SHP77 (cell line): ENCODE measurements at places on chromosomes 7 and 10.

GRCh38 chr7:18572885-18573284 is 77.3 kb downstream of the HDAC9 start:
- no peak for DNase-seq

DNA sequence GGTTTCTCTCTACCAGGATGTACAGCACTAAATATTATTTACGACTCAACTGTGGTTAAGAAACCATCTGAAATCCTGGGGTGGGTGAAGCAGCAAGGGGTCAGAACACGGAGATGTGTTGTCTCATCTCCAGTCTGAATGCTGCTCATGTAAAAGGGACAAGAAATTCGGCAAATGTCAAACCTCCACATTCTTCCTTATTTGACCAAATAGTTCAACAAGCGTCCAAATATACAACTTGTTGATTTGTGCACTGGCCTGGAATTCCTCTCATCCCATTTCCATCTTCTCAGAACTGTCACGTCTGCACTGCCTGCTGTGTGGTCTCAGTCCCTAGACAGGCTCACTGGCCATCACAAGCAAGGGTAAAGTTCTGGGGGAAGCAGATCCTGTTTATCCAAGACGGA is 520.0 kb downstream of the PARD3 start:
- no peak for DNase-seq

- DNase-seq = no peak
Observed at GRCh38 chr10:131290781-131291180, 20.7 kb downstream of the TCERG1L start.

DNA sequence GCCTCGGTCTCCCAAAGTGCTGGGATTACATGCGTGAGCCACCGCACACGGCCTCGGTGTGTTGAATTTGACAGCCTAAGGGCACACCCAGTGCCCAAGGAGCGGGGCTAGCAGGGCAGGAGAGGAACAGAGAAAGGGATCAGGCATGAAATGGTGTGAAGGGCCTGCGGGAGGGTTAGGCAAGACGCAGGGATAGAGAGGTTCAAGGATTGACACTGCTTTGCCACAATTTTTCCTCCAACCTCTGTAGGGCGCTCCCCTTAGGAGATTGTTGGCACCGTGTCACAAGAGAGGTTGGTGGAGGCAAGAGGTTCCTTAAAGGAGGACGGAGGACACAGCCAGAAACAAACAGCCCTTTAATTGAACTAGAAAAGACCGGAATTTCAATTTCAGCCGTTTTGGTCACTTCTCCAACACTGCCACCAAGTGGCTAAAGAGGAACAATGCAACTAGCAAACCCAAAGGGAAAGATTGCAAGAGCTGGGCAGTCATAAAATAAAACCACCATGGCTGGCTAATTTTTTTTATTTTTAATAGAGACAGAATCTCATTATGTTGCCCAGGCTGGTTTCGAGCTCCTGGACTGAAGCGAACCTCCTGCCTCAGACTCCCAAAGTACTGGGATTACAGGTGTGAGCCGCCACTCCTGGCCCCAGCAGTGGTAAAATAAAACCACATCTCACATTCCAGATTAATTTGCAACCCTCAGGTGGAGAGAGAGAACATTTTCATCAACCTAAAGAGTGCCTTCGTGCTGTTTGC is 6.9 kb upstream of the CREB3L2 start:
- peak; percentile 71 for DNase-seq

GRCh38 chr10:80184291-80184690 is 21.0 kb downstream of the ANXA11 start:
- no peak for DNase-seq

GRCh38 chr10:63553031-63553430 is 31.8 kb downstream of the REEP3 start:
- DNase-seq = no peak

DNA sequence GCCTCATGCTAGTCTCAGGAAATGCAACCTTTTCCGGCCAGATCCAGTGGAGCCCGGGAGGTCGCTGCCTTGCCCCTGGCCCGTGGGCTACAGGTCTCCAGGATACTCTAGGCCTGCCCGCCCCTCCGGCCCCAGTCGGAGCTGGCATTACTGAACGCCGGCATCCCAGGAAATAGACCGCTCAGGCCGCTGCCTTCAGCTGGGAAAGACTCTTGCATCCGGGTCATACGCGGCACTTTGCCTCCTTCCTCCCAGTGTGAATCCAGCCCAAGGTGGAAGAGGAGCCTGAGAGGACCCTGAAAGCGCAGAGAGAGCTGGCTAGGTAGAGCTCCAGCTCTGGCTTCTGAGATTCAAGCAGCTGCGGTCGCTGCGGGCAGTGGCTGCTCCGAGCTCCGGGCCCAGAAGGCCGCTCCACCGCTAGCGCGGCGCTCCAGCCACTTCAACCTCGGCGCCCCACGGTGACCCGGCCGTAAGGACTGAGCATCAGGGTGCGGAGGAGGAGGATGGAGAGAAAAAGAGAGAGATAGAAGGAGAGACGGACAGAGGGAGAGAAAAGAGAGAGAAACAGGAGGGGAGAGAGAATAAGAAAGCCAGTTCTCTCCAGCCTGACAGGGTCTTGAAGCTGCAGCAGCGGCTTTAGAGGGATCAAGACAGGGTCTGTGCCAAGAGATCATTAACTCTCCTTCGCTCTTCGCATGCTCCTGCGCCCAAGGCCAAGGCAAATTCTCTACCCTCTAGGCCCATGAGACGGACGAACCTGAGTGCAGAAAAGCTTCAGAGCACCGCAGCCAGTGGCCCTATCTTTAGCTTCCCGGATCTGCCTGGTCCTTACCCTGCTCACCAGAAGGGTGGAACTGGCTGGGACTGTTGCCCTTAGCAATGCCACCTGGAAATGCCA is 1.8 kb upstream of the HOXA10 start:
- no peak for DNase-seq
